ENCODE measurements at places on chromosomes 6 and 20.
A peak's percentile ranks its signal among the peaks of the same experiment; 100 is the strongest.

DNA sequence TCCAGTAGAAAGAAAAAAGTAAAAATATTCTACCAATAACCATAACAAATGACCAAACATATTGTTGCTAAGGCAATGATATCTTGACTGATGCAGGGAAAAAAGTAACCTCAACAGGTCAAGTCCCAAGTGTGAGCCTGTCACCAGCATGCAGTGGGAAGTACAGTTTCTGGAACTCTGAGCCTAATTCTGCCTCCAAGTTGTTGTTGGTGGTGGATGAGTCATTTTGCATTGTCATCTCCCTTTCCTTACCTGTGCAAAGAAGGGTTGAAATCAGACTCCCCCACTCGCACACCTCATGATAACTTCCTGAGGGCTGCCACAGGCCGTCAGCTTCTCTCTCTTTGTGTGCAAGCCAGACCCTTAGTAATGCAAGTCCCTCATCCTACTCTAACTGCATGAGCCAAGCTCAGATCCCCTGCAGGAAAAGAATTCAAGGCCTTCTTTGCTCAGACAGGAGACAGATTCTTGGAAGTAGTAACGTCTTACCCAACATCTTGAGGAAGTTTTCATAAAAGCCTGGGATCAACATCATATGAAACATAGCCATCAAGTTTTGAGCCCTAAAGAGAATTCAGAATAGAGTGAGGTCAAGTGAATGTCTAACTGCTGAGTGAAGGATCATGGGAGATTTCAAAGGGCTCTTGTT, 207.6 kb upstream of the FOXA2 start:
- DNase-seq, result no peak

- DNase-seq, result peak; percentile 86
These were observed 67.3 kb downstream of the ATP9A start for GRCh38 chr20:51700809-51701285.

DNA sequence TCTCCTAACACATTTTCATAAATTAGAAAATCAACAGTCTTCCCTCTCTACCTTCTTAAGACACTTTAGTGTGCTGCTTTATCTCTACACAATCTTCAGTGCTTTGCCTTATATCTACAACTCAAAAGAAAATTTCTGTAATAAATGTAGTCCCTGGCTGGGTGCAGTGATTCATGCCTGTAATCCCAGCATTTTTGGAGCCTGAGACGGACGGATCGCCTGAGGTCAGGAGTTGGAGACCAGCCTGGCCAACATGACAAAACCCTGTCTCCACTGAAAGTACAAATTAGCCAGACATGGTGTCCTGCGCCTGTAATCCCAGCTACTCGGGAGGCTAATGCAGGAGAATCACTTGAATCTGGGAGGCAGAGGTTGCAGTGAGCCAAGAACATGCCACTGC, 9.7 kb upstream of the EDN1 start:
- DNase-seq, result no peak

- DNase-seq, result no peak
These were observed 30.6 kb downstream of the SHLD1 start for GRCh38 chr20:5780846-5781217.

GRCh38 chr6:116190550-116190949, 63.3 kb downstream of the TSPYL4 start:
- no peak for DNase-seq

DNA sequence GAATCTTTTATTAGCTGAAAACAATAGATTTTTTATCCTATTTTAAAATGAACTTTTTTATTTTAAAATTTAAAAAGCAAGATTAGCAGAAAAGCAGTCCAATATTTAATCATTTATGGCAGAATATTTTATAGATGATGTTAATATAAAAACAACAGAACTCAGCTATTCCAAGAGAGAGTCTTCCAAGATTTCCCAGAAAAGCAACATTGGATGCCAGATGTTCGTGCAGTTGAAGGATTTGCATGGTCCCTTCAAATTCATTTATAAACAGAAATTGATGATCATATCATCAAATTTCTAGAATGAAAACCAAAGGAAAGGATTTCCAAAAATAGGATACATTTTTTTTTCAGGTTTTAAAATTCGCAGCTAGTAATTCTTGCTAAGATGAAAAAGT, 25.4 kb upstream of the CNKSR3 start:
- no peak for DNase-seq

DNA sequence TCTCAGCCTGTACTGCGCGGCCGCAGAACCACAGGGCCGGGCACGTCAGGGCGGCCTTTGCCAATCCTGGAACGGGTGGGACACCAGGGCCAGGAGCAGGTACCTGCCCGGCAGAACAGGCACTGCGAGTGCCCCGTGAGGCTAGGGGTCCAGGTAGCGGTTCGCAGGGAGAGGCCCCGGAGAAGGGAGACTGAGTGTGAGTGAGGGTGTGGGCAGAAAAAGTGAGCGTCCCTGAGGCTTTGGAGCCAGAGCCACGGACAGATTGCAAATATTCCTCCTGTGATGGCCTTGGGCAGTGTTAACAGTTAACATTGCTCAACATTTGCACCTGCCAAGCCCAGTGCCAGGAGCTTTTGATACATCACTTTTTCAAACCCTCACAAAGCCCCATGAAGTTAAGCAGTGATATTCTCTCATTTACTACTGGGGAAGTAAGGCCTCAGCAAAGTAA, 491 bp downstream of the GNMT start:
- DNase-seq, result no peak

GRCh38 chr20:35311409-35311808, 19.2 kb upstream of the FAM83C start:
- no peak for DNase-seq

DNA sequence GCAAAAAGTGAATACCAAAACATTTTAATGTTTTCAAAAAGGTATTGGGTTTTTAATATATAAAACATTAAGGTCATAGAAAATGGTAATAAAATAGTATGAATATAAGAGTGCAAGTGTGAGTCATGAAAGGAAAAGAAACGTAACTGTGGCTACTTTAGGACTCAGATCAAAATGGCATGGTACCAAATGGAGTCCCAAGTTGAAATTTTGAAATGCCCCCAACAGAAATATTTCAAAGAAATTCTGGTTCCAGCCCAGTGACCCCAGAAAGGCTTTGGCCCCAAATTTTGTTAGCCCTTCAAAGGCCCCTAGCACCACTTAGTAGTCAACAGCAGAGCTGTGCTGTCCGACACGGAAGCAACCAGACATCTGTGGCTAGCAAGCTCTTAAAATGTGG, 6.0 kb downstream of the COL12A1 start:
- no peak for DNase-seq

GRCh38 chr6:90127595-90127994, 169.0 kb downstream of the BACH2 start:
- DNase-seq, result no peak

- no peak for DNase-seq
These were observed 10.6 kb downstream of the SFT2D1 start for GRCh38 chr6:166331503-166332415.

Data from HTR-8/SVneo (cell line).